ENCODE measurements at places on chromosomes 2 and 18. TPM values are rescaled to one million over a fixed set of nuclear protein-coding genes. Genes with fewer than 3 reads are reported as not detected.

- no peak for DNase-seq
Measured at GRCh38 chr2:36569267-36569856, 28.6 kb downstream of the FEZ2 start.

- no peak for DNase-seq
Measured at GRCh38 chr2:107363806-107364205, 462.9 kb upstream of the RGPD4 start.

GRCh38 chr2:198720266-198720665 lies 737.5 kb downstream of the SATB2 start:
- DNase-seq = no peak

DNA sequence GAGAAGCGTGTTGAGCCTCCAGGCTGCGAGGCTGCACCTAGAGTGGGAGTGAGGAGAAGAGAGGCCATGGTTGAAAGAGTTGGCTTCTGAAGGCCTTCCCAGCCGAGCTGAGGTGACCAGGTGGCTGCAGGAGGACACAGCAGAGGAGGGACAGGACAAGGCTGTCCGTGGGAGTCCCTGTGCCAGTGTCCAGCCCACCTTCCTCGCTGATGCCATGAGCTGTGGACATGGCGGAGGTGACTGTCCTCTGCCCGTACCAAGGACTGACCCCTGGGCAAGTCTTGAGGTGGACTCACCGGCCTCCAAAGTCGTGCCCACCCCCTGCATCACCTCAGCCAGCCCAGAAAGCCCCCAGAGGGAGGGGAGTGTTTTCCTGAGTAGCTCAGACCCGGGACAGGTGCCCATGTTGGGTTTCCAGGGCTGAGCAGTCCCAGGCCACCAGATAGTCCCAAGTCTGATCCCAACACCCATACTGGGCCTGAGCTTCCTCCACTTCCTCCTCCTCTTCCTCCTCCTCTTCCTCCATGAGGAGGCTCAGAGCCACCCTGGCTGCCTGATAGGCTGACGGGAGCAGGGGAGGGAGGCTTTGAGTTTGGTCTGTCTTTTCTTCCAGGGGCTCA lies 43.0 kb upstream of the FOSL2 start:
- no peak for DNase-seq

GRCh38 chr2:10779776-10780490 lies 32.7 kb downstream of the PDIA6 start:
- DNase-seq = no peak

DNA sequence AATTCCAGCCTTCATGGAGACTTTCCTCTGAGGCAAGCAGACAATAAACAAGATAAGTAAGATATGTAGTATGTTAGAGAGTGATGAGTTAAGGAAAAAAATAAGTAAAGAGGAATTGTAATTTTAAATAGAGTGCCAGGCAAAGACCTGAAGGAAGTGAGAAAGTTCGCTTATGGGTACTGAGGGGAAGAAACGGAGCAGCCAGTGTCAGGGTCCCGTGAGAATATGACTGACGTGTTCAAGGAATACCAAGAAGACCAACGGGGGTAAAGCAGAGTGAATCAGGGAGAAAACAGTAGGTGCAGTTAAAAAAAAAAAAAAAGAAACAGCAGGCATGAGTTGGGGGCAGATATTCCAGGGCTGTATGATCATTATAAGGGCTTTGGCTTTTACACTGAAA lies 45.1 kb downstream of the ARHGEF33 start:
- DNase-seq = no peak

The CCDC102B gene
- 7.7 TPM for polyA plus RNA-seq

The PLB1 gene
- 0.65 TPM for polyA plus RNA-seq

The SCYGR8 gene
- polyA plus RNA-seq = not detected

The NT5C1B gene
- polyA plus RNA-seq = 0.93 TPM

The SIX3 gene
- 0.04 TPM for polyA plus RNA-seq

Data from right renal pelvis (tissue), 4 donors.